Activated T-cell treated with anti-CD3 and anti-CD28 coated beads, Interleukin-2, amount 50 U/mL, for 4 hours (primary cell): ENCODE measurements at places on chromosomes 5 and 9. TPM values are rescaled to one million over a fixed set of nuclear protein-coding genes. Genes with fewer than 3 reads are reported as not detected.

DNA sequence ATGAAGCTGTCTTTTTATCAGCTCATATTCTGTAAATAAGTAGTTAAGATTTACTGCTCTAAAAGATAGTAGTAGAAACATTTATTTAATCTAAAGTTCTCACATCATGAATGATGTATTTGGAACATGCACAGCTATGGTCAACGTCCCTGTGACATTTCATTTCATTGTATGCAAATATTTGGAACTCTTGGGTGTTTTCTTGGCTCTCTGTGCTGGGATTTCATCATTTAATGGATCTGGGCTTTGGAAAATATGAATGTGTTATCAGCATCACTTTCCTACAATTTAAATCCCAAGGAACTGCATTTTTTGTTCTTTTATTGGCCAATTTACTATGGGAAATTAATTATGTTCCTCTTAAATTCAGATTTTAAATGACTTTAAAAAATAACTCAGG, 462.9 kb downstream of the SEMA5A start:
- DNase-seq: no peak

DNA sequence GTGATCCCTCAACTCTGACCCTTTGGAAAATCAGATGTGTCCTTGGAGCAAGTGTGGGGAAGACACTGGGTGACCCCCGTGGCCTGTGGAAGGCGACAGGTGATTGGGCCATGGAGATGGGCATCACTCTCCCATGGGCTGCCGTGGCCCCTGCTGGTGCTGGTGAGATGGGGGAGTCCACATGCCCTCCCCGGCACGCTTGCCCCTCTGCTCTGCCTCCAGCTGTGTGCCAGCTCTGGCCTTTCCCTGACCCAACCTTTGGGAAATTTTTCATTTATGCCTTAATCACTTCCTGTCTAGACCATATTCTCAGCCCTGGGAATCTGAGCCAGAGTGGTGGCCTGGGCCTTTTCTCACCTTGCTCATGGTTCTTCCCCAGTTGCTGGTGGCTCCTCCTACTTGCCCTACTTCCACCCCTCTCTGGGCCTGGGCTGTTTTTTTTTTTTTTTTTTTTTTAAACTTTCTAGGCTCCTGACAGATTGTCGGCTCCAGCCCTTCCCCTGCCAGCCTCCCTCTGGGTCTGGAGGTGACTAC, 56.6 kb downstream of the RGS3 start:
- peak; percentile 47 for DNase-seq

GRCh38 chr9:96618209-96619123, 1.2 kb downstream of the CDC14B start:
- DNase-seq: no peak

GRCh38 chr9:36318212-36318802, 60.1 kb upstream of the GNE start:
- no peak for DNase-seq

GRCh38 chr5:103801681-103802080, 239.1 kb upstream of the NUDT12 start:
- DNase-seq: no peak

- DNase-seq: no peak
Observed at GRCh38 chr5:150461231-150461630, 11.7 kb upstream of the RPS14 start.

- DNase-seq: no peak
Observed at GRCh38 chr9:21443849-21444625, 3.8 kb downstream of the IFNA1 start.

- no peak for DNase-seq
Observed at GRCh38 chr9:82601293-82601771, 461.6 kb downstream of the RASEF start.

DNA sequence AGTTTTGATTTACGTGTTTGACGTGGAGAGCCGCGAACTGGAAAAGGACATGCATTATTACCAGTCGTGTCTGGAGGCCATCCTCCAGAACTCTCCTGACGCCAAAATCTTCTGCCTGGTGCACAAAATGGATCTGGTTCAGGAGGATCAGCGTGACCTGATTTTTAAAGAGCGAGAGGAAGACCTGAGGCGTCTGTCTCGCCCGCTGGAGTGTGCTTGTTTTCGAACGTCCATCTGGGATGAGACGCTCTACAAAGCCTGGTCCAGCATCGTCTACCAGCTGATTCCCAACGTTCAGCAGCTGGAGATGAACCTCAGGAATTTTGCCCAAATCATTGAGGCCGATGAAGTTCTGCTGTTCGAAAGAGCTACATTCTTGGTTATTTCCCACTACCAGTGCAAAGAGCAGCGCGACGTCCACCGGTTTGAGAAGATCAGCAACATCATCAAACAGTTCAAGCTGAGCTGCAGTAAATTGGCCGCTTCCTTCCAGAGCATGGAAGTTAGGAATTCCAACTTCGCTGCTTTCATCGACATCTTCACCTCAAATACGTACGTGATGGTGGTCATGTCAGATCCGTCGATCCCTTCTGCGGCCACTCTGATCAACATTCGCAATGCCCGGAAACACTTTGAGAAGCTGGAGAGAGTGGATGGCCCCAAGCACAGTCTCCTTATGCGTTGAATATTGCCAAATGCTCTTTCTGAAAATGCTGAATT, 850 bp downstream of the RRAGA start:
- no peak for DNase-seq

GRCh38 chr5:24381861-24382489, 262.8 kb downstream of the CDH10 start:
- DNase-seq: no peak

- no peak for DNase-seq
Observed at GRCh38 chr9:90832261-90832660, 30.6 kb downstream of the SYK start.

GRCh38 chr5:157271740-157272271, 5.9 kb downstream of the CYFIP2 start:
- peak; percentile 67 for DNase-seq

GRCh38 chr5:134004626-134005416, at the start of gene VDAC1:
TSS of gene VDAC1 (minus strand) at chr5:134004975. CDS start at chr5:133993012, 11,963 bp downstream.
- peak; percentile 74 for DNase-seq

GRCh38 chr5:3105172-3105571, 353.7 kb upstream of the IRX2 start:
- DNase-seq: no peak

GRCh38 chr9:85208666-85209065, 533.1 kb downstream of the AGTPBP1 start:
- no peak for DNase-seq

DNA sequence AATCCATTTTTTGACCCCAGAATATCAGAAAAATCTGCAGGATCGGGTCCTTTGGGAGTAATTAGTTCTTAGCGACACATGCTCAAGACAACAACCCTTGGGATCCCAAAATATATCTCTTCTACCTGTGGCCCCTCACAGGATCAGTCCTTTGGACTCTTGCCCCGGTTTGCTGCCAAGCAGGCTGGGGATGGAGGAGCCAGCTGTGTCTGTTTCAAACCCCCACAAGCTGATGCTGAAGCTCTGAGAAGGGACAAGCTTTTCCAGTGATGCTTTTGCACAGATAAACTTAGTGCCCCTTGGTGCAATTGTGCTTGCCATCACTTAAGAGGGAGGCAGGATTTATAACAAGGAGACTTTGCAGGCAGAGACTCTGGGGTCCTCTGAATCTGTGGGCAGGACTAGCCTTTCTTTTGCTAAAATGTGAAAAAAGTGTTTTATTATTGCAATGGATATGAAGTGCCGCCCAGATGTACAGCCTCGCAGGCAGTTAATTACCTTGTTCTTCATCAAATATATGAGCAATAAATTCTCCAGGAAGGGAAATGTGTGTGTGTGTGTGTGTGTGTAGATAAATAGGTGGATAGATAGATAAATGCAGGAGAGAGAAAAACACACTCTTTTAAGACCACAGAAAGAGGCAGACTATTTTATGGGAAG, 9.6 kb upstream of the LHX2 start:
- DNase-seq: no peak

- peak; percentile 86 for DNase-seq
Observed at GRCh38 chr5:53109443-53110127, at the start of gene MOCS2. TSS of gene MOCS2 (minus strand) at chr5:53109757. CDS start at chr5:53107174, 2,583 bp downstream.

GRCh38 chr5:107518616-107519015, 152.1 kb downstream of the EFNA5 start:
- DNase-seq: no peak

GRCh38 chr5:152472083-152472482, 67.0 kb upstream of the NMUR2 start:
- no peak for DNase-seq

- no peak for DNase-seq
Observed at GRCh38 chr9:78207319-78207718, 28.6 kb upstream of the CEP78 start.

DNA sequence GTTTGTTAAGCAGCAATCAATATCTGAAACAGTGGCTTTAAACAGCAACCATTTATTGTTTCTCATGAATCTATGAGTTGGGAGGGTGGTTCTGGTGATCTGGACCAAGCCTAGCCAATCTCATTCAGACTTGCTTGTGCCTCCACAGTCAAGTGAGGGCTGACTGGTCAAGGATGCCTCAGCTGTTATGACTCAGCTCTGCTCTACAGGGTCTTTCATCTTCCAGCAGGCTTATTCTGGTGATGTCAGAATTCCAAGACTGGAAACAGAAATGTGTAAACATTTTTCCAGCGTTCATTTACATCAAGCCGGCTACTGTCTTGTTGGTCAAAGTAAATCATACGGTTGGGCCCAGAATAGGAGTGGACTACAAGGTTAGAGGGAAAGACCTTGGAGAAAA, 2.5 kb upstream of the PIP5K1B start:
- DNase-seq: no peak

- no peak for DNase-seq
Observed at GRCh38 chr9:68648971-68649370, 56.1 kb upstream of the PIP5K1B start.

- no peak for DNase-seq
Observed at GRCh38 chr5:54457094-54457862, 1.8 kb downstream of the HSPB3 start.

GRCh38 chr5:139108063-139108824, 89.9 kb downstream of the SIL1 start:
- no peak for DNase-seq

GRCh38 chr5:115394531-115394930, 98.1 kb upstream of the CCDC112 start:
- DNase-seq: no peak

- no peak for DNase-seq
Observed at GRCh38 chr9:86978413-86978812, 31.1 kb upstream of the GAS1 start.

- no peak for DNase-seq
Observed at GRCh38 chr9:4177970-4178758, 121.7 kb downstream of the GLIS3 start.

SLC6A18 gene
- not detected for total RNA-seq

ARHGAP26 gene
- total RNA-seq: 9.7 TPM

ITGA2 gene
- 1.1 TPM for total RNA-seq

SKIC3 gene
- total RNA-seq: 39.8 TPM

TAF11L5 gene
- not detected for total RNA-seq

NR3C1 gene
- 53.3 TPM for total RNA-seq

WWC1 gene
- 0.86 TPM for total RNA-seq

SLC34A1 gene
- total RNA-seq: not detected

POU4F3 gene
- 0.13 TPM for total RNA-seq

GABBR2 gene
- total RNA-seq: not detected

C9orf50 gene
- total RNA-seq: not detected

TTC23L gene
- not detected for total RNA-seq

VDAC1 gene
- 444 TPM for total RNA-seq

ARSI gene
- total RNA-seq: not detected
